Activated naive CD4-positive, alpha-beta T cell treated with Interleukin-2 at 50 U/mL for 16 hours (primary cell): ENCODE measurements at places on chromosomes 12 and 14.

- peak; percentile 54 for DNase-seq
Observed at GRCh38 chr12:52836042-52836466, 1.9 kb upstream of the KRT79 start.

- DNase-seq = no peak
Observed at GRCh38 chr14:54625112-54625511, 58.2 kb downstream of the SAMD4A start.

GRCh38 chr14:59632381-59632780 is 55.8 kb upstream of the CCDC175 start:
- DNase-seq = no peak

DNA sequence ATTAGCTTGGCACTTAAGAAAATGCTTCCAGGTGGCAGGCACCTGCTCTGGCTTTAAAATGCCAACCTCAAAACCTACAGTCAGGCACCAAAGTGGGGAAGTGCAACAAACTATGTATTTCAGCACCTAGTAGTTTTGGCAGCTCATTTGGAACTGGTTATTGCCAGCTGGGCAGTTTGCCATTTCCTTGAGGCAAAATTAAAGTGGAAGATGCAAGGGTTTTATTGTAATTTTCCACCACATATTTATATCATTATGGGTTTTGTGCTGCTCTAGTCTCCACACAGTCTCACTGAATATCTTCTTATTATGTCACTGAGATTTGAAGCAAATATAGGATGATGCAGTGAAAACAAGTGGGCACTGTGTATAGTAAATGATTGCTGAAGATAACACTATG is 117.0 kb downstream of the PRKD1 start:
- DNase-seq = no peak

- no peak for DNase-seq
Observed at GRCh38 chr12:113232089-113232839, 11.0 kb downstream of the TPCN1 start.

DNA sequence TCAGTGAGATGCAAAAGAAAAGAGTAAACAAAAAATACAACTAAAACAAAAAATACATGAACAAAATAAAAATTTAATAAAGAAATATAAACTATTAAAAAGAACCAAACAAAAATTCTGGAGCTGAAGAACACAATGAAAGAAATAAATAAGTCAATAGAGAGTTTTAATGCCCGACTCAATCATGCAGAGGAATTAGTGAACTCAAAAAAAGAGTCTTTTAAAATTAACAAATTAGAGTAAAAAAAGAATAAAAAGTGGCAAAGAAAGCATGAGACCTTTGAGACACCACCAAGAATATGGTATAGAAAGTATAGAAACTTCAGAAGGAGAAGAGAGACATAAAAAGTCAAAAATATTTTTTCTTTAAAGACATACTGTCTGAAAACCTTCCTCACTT is 2.6 kb upstream of the KLRC1 start:
- no peak for DNase-seq

- no peak for DNase-seq
Observed at GRCh38 chr12:41462312-41462711, 274.2 kb downstream of the PDZRN4 start.

GRCh38 chr14:82447586-82447985 is 913.9 kb upstream of the SEL1L start:
- no peak for DNase-seq

DNA sequence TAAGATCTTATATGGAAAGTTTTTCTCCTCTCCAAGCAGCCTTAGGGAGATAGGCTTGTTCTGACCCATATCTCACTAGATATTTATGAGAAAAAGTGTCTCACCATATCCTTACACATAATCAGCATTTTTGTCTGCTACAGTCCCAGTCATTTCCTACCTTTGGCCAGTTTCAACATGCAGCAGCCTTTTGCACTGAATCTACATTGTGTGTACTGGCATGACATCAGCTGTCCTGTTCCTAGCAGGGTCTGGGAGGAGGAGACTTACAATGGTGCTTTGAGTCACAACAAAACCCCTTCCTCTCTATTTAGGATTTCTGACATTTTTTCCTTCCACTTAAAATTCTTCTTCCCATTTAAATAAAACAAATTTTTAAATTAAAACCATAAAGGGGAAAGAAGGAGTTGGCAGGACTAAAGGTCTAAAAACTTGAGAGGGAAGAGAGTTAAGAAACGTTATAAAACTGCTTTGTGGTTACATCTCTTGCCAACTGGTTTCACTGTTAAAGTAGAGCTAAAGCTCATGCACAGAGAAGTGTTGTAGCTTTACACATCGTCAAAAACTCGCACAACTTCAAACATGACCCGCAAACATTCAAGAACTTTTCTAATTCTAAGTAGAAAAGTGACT is 53.3 kb upstream of the CERS5 start:
- peak; percentile 44 for DNase-seq

DNA sequence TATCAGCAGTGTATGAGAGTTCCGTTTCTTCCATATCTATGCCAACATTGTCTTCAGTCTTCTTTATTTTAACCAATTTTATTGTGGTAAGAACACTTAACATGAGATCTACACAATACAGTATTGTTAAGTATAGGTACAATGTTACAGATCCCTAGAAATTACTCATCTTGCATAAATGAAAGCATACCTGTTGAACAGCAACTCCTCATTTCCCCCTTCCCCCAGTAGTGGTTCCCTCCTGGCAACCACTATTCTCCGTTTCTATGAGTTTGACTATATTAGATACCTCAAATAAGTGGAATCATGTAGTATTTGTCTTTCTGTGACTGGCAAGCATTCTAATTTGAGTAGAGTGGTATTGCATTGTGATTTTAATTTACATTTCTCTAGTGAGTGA is 150.5 kb downstream of the CRADD start:
- DNase-seq = no peak

GRCh38 chr12:106428384-106428783 is 70.8 kb downstream of the POLR3B start:
- no peak for DNase-seq

DNA sequence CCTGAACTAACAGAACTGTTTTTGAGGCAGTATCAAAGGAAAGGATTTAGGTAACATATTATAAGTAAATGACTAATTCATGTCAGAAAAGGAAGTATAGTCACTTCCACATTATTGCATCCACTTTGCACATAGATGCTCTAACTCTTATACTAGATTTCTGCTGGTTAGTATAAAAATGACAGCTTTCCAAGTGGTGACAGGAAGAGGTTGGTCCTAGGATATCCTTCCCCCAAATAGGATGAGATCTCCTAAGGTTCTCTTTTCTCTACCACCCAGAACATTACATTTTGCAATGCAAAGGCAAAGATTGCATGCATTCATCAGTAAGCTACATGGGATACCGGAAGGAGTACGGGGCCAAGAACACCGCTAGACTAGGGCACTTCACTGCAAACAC is 15.2 kb downstream of the DAD1 start:
- no peak for DNase-seq

DNA sequence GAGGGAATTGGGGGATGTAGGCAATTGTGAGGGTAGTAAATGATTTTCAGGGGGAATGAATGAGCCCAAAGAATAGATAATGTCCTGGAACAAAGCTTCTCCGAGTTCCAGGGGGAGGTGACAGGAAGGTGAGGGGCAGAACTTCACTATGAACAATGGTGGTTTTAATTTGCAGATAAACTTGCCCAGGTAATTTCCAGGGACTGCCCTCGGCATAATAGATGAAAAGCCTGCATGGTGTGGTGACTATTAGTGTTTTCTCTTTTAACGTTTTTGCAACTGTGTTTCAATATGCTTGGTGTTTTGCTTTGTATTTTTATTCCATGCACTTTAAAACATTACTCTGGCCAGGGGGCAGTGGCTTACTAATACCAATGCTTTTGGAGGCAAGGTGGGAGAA is 325.2 kb upstream of the RGS6 start:
- no peak for DNase-seq
